ENCODE measurements at places on chromosomes 7 and 10.

DNA sequence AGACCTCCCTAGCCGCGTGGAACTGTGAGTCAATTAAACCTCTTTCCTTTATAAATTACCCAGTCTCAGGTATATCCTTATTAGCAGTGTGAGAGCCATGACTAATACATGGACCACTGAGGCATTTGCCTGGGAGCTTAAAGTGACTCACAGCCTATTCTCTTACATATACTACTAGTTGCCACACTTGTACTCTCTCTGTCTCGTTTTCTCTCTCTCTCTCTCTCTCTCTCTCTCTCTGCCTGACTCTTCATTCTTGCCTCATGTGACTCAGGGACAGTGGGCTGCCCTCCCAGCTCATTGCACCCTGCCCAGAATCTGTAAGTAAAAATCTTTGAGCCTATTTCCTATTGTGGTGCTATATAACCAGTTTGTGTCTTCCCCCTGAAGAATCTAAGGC is 238.5 kb upstream of the MAGI2 start:
- H3K4me1 ChIP-seq = no peaks in the 10 kb centered on the region
- no peaks in the 10 kb centered on the region for H3K36me3 ChIP-seq
- H3K27ac ChIP-seq = no peak overlapping the region
- H3K4me3 ChIP-seq = no peak overlapping the region
- DNase-seq = no peak
- no peaks in the 10 kb centered on the region for H3K27me3 ChIP-seq

DNA sequence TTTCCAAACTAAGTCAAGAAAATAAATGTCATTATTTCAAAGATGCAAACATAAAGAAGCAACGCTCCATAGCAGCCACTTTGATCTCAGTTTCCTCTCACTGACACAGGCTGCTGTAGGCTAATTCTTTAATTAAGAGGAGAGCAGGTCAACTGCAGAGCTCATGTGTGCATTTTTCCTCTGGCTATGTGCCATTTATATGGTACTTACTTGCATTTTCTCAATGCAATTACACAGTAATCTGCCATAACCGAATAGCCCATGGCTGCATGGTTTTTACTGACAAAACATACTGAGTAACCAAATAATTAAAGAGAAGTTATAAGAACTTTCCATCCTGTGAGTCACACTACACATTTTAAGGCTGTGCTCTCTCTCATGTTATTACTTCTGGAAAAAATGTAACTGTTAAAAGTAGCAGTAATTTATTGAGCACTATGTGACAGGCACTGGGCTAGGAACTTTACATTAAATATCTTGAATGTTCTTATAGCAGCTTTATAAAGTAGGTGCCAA is 122.0 kb downstream of the ELAPOR2 start:
- DNase-seq = no peak
- no peak overlapping the region for H3K27ac ChIP-seq
- H3K27me3 ChIP-seq = peaks cover 10% of the 10 kb centered on the region
- no peak overlapping the region for H3K4me3 ChIP-seq
- H3K4me1 ChIP-seq = no peaks in the 10 kb centered on the region

GRCh38 chr7:155959894-155960293 is 147.6 kb upstream of the SHH start:
- H3K4me1 ChIP-seq = peaks cover 18% of the 10 kb centered on the region
- no peak overlapping the region for H3K4me3 ChIP-seq
- no peak for DNase-seq
- peaks cover 6% of the 10 kb centered on the region for H3K27me3 ChIP-seq
- H3K27ac ChIP-seq = no peak overlapping the region

- H3K27me3 ChIP-seq = no peaks in the 10 kb centered on the region
- no peak overlapping the region for H3K4me3 ChIP-seq
Measured at GRCh38 chr10:6211671-6212635, 9.2 kb downstream of the PFKFB3 start.

- no peaks in the 10 kb centered on the region for H3K36me3 ChIP-seq
- H3K4me3 ChIP-seq = no peak overlapping the region
- no peak overlapping the region for H3K27ac ChIP-seq
- no peaks in the 10 kb centered on the region for H3K27me3 ChIP-seq
- DNase-seq = no peak
Measured at GRCh38 chr10:132676193-132676891, 109.6 kb downstream of the NKX6-2 start.

- no peaks in the 10 kb centered on the region for H3K27me3 ChIP-seq
- no peaks in the 10 kb centered on the region for H3K4me1 ChIP-seq
- no peak overlapping the region for H3K27ac ChIP-seq
- H3K4me3 ChIP-seq = no peak overlapping the region
- no peaks in the 10 kb centered on the region for H3K36me3 ChIP-seq
Measured at GRCh38 chr7:158008267-158008666, 579.4 kb downstream of the PTPRN2 start.

- no peaks in the 10 kb centered on the region for H3K4me1 ChIP-seq
- H3K4me3 ChIP-seq = no peak overlapping the region
- H3K27ac ChIP-seq = no peak overlapping the region
- H3K27me3 ChIP-seq = no peaks in the 10 kb centered on the region
- DNase-seq = no peak
Measured at GRCh38 chr7:114354306-114354705, 60.3 kb upstream of the FOXP2 start.

DNA sequence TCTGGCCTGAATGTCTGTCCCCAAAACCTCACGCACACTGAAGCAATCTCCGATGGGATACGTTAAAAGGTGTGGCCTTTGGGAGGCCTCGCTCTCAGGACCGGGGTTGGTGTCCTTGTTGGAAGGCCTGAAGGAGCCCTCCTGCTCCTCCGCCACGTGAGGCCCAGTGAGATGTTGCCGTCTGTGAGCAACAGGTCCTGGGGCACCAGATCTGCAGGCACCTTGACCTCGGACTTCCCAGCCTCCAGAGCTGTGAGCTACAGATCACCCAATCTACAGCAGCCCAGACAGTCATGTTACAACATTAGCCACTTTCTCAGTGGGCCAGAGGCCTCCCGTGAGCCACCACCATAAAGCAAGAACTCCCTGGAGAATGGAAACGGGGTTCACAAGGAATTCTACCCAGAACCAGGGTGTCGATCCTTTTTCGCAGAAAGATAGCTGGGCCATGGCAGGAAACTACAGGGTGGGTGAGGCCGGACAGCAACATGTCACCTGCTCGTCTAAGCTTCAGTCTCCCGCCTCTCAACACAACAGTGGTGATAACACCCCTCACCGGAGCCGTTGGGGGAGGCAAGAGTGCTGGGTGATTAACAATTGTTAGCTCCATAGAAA is 87.0 kb downstream of the DIP2C start:
- no peaks in the 10 kb centered on the region for H3K4me1 ChIP-seq
- H3K4me3 ChIP-seq = no peak overlapping the region
- DNase-seq = no peak
- no peaks in the 10 kb centered on the region for H3K36me3 ChIP-seq

DNA sequence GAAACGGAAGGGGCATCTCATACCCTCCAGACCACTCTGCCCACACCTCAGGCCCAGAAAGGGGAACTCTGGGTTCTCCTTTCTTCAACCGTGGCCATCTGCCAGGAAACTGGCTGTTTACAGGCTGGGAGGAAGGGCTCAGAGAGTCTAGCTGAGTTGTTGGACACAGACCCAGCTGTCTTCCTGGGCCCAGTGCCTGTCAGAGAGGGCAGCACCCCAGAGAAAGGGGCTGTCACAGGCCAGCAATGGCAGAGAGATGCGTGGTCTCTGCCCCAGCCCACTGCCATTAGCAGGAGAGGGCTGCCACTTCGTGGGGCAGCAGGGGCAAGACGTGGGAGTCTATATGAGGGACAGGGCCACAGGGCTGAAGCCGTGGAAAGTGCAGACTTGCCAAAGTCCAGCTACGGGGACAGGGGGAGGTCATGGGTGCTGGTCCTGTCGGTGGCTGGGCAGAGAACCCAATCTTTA is 11.0 kb downstream of the GRID1 start:
- H3K27me3 ChIP-seq = peaks cover 9% of the 10 kb centered on the region
- DNase-seq = no peak
- no peaks in the 10 kb centered on the region for H3K36me3 ChIP-seq
- H3K4me1 ChIP-seq = no peaks in the 10 kb centered on the region
- H3K27ac ChIP-seq = no peak overlapping the region

DNA sequence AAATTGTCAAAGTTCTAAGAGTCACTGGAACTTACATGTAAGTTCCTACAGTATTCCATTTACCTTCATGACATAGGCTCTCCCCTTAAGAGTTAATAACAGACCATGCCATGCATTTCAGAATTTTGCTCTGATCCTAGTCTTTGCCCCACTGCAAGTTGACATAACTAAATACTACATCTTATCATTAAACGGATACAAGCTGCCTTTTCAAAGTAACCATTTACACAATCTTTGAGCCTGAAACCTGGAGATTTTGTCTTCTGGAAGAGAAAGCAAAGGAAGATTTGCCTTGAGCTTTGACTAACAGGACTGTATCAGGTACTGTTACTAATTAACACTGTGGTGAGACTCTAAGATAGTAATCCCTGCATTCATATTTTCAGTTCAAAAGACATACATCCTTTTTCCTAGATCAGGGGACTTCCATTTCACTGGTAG is 9.3 kb upstream of the AKR1D1 start:
- no peak overlapping the region for H3K4me3 ChIP-seq
- no peak overlapping the region for H3K27ac ChIP-seq
- peaks cover 3% of the 10 kb centered on the region for H3K27me3 ChIP-seq
- no peaks in the 10 kb centered on the region for H3K36me3 ChIP-seq
- H3K4me1 ChIP-seq = no peaks in the 10 kb centered on the region

- no peaks in the 10 kb centered on the region for H3K4me1 ChIP-seq
- H3K4me3 ChIP-seq = no peak overlapping the region
- no peaks in the 10 kb centered on the region for H3K36me3 ChIP-seq
- H3K27me3 ChIP-seq = peaks cover 4% of the 10 kb centered on the region
Measured at GRCh38 chr10:526651-527312, 162.7 kb downstream of the DIP2C start.

DNA sequence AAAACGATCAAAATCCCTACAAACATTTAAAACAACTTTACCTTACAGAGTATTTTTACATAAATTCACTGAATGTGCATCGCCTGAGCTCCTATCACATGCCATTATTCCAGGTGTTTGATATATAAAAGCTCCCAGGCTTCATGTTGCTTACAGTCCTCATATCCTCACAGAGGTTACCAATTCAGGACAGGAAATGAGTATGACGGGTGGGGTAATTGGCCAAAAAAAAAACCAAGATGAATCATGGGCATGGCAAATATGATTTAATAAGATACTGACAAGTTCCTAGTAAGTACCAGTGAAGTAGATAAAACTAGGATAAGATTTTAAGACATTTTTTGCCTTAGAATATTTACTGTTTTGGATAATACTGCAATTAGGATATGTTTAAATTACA is 135.8 kb downstream of the KMT2E start:
- H3K4me3 ChIP-seq = no peak overlapping the region
- no peak for DNase-seq
- no peaks in the 10 kb centered on the region for H3K27me3 ChIP-seq
- peaks cover 18% of the 10 kb centered on the region for H3K4me1 ChIP-seq

- no peaks in the 10 kb centered on the region for H3K27me3 ChIP-seq
- H3K4me1 ChIP-seq = peaks cover 46% of the 10 kb centered on the region
- H3K4me3 ChIP-seq = no peak overlapping the region
Measured at GRCh38 chr7:43700059-43700501, 29.2 kb downstream of the COA1 start.

DNA sequence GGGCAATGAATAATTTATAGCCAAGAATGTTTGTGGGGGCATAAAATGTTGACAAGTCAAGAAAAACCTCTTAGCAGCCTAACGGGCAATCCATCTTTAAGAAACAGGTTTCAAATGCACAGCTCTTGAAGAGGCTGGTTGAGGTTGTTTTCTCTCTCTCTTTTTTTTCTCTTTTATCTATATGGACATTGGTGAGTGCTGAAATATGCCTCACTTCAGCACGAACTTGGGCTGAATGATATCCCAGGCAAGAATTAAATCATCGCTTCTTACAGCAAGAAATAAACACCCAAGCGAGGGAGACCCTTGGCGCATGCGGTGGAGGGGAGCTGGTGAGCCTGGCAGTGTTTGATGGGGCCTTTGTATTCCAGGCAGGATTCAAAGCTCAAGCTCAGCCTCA is 160.9 kb downstream of the OAT start:
- H3K36me3 ChIP-seq = no peaks in the 10 kb centered on the region
- no peaks in the 10 kb centered on the region for H3K4me1 ChIP-seq
- H3K27me3 ChIP-seq = no peaks in the 10 kb centered on the region

DNA sequence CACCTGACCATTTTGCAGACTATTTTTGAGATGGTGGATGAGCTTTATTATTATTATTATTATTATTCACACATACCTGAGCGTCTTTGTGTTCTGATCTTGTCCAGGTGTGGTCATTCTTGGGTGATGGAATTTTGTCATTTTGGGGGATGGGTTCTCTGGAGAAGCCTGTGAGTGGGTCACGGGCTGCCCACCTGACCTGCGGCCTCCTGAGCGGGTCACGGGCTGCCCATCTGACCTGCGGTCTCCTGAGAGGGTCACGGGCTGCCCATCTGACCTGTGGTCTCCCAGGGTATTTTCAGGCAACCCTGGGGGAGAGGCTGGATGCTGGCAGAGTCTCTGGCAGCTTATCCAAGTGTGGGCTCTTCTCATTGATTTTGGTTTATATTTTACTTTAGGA is 7.3 kb downstream of the SCART1 start:
- DNase-seq = no peak
- no peaks in the 10 kb centered on the region for H3K4me1 ChIP-seq
- peaks cover 7% of the 10 kb centered on the region for H3K27me3 ChIP-seq
- H3K27ac ChIP-seq = no peak overlapping the region

DNA sequence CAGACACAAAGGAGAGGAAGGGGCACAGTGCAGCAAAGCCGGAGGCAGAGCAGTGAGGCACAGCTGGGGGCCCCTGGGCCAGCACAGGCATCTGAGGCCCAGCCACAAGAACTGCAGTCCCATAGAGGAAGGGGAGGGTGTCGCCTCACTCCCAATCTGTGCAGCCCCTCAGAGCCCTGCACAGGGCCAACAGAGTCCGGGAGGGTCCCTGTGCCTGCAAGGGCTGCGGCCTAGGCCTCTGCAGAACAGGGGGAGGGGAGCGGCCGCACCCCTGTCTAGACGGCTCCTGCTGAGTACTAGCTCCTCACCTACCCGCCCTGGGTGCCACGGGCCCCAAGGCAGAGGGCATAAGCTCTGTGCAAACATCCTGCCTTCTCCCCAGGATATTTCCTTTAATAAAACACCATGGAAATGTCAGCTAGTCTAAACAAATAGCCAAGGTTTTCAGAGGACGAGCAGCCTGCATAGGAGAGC is 32.4 kb upstream of the RET start:
- H3K27ac ChIP-seq = no peak overlapping the region
- H3K4me1 ChIP-seq = no peaks in the 10 kb centered on the region
- DNase-seq = no peak
- H3K36me3 ChIP-seq = no peaks in the 10 kb centered on the region
- H3K4me3 ChIP-seq = no peak overlapping the region

DNA sequence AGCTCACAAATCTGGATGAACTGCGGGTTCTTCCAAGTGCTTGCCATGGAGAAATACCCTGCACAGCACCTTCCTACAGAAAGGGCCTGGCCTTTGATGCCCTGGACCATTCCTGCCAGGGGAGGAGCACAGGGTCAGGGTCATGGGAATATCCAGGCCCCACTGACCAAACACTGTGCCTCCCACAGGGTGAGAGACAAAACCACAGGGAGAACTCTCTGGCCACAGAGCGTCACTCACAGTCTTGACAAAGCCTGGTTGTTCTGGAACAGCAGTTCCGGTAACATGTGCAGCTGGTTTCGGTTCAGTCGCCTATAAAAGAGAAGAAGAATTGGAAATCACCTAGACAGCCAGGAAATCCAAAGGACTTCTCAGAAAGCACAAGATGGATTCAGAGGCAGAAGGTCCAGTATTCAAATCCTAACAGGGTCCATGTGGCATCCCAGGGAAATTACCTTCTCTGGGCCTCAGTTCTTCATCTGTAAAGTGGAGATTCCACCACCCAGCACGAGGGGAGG is 28.1 kb downstream of the SLIT1 start:
- no peak overlapping the region for H3K4me3 ChIP-seq
- no peak for DNase-seq
- H3K27ac ChIP-seq = no peak overlapping the region
- no peaks in the 10 kb centered on the region for H3K4me1 ChIP-seq

Data from activated T-helper 2 cell treated with anti-CD3 and anti-CD28 coated beads, Interferon-gamma antibody, Interleukin-2, Interleukin-4, amounts not matched to agents 10 μg/mL and 5 μg/mL and 100 μg/mL, durations not matched to agents 14 hours and 24 hours and 36 hours (primary cell).